ENCODE measurements at places on chromosomes 3 and 15. TPM values are rescaled to one million over a fixed set of nuclear protein-coding genes. Genes with fewer than 3 reads are reported as not detected.

The GOLGA6B gene
- 0.59 TPM for total RNA-seq

The GRK7 gene
- 0.09 TPM for total RNA-seq

The ITIH4 gene
- total RNA-seq: 10.7 TPM

The CFAP100 gene
- 10.7 TPM for total RNA-seq

The SLC12A1 gene
- 0.39 TPM for total RNA-seq
